ENCODE measurements at places on chromosomes 7 and 10. TPM values are rescaled to one million over a fixed set of nuclear protein-coding genes. Genes with fewer than 3 reads are reported as not detected.

DNA sequence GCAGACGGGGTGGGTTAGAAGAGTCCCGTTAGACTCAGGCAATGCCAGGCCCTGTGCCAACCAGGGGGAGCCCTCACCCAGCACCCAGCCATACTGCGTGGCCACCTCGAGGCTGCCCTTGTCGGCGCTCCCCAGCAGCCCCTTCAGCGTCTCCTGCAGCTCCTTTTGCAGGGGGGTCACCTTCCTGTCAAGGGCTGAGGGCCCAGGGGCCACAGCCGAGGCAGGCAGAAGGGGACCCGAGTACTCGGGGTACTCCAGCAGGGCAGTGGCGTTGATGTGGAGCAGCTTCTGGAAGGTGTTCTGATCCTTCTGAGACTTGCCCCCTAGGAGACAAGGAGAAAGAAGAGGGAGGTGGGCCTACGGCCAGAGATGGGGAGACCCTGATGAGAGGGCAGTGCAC, 9.7 kb downstream of the TBRG4 start:
- no peak for DNase-seq

- DNase-seq: no peak
Measured at GRCh38 chr10:86373251-86373650, 6.7 kb upstream of the GRID1 start.

DNA sequence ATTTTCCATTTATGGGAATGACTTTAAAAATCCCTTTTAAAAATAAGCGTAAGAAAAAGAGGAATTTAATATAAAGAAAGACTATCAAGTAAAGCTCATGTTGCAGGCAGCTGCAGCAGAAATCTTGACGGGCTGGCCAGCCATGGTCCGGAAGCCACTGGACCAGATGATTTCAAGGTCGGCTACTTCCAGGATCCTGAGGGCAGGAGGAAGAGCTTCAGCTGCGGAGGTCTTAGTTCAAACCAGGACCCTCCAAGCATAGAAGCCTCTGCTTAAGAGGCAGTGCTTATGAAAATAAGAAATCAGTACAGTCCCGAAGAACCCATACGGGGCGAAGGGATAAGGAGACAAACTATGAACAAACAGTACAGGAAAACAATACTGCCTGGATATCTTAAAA, 220.2 kb upstream of the CELF2 start:
- no peak for DNase-seq

- no peak for DNase-seq
Measured at GRCh38 chr7:21850531-21851285, 95.0 kb downstream of the CDCA7L start.

DNA sequence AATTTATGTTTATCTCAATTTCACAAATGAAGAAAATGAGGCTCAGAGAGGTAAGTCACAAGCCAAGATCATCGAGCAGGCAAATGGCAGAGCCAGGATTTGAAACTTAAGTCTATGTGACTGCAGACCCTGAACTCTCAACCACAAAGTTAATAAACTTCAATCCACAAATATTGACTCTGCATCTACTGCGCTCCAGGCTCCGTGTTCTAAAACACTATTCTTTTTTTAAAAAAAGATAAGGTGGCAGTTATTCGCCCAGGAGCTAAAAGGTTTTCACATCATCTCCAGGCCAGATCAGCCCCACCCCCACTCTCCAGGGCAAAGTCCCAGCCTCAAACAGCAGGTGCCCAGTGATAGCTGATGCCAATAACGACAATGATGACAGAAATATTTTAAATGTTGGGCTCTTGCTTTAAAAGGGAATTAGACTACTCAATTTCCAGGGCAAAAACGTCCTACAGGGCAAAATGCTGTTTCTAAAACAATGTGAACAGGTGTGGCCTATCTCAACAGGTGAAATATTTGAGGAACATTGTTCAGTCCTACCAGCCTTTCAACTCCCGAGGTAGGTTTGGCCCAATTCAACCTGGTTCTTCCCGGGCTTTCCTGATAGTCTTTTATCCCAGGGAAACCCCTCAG, 85.2 kb downstream of the SORBS1 start:
- peak; percentile 87 for DNase-seq

GRCh38 chr10:88045096-88045495, 181.7 kb downstream of the PTEN start:
- no peak for DNase-seq

DNA sequence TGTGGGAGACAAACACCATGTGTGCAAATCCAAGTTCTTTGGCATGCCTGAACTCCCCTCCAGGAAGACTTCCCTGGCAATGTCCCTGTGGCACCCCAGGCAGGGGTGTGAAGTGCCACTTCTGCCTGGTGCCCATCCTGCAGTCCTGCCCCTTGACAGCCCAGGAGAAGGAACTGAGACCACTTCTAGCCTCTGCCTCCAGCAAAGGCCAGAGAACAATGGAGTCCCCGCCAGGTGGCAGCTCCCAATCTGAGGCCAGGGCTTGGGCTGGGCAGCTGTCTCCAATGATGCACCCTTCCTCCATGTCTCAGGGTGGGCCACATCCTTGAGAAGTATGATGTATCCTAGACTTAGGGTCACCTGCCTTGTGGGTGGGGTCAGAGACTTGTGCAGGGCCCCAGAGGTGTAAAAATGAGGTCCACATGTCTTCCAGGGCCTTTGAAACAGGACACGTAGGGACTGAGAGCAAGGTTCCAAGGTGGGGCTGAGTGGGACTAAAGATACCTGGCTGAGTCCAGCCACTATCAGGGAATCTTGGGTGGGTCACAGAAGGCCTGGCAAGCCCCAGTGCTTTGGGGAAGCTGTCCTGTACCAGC, 5.5 kb downstream of the FXYD4 start:
- no peak for DNase-seq

DNA sequence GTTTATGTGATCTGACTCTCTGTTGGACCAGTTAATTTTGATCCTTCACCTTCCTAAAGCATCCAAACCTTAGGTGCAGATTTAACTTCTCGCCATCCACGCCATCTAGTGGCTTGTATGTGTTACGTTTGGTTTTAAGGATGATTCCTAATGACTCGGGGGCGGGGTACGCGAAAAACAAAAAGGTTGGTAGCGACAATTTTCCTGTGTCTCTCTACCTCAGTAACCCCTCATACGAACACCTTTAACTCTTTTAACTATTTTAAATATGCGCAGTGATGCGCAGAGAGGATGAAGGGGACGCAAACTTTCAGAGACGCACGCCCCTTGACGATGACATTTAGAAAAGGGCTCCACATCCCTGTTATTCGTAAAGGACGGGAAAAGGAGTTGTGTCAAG, 714 bp upstream of the KCND2 start:
- DNase-seq: no peak

GRCh38 chr10:100485801-100486495, 23.1 kb downstream of the WNT8B start:
- no peak for DNase-seq

The LHFPL3 gene
- not detected for total RNA-seq

The CHAT gene
- total RNA-seq: not detected

The AS3MT gene
- 3.0 TPM for total RNA-seq

The MSMB gene
- not detected for total RNA-seq

The TAS2R5 gene
- 0.53 TPM for total RNA-seq

Data from pancreas (tissue), 10 donors.